ENCODE measurements at places on chromosomes 16 and 17.

DNA sequence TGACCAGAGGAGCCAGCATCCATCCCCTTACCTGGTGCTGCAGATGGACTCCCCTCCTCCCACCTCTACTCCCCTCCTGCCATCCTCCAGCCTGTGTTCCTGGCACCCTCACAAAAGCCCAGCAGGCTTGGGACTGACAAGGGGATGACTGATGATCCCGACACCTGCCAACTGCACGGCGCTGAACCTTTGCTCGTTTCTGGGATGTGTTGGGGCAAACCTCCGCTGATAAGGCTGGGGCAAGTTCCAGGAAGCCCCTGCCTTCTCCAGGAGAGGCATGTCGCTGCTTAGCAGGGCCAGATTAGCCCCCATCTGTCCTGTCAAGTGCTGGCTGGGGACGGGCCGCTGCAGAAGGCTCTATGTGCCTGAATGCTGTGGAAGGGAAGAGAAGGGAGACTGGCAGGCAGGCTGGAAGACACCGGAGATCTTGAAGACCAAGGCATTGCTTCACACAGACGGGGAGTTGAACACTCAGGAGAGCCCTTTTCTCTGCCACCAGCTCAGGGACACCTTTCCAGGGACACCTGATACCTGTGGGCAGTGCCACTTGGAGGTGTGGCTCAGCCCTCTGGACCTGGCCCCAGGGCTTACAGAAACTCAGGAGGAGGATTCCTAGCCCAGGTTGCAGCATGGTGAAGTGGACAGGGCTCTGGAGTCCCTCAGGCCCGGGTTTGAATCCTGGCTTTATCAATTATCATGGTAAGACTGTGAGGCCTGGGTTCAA, 973 bp upstream of the KRT15 start:
- no peaks in the 10 kb centered on the region for H3K27me3 ChIP-seq
- H3K4me1 ChIP-seq: no peaks in the 10 kb centered on the region
- H3K27ac ChIP-seq: no peak overlapping the region

DNA sequence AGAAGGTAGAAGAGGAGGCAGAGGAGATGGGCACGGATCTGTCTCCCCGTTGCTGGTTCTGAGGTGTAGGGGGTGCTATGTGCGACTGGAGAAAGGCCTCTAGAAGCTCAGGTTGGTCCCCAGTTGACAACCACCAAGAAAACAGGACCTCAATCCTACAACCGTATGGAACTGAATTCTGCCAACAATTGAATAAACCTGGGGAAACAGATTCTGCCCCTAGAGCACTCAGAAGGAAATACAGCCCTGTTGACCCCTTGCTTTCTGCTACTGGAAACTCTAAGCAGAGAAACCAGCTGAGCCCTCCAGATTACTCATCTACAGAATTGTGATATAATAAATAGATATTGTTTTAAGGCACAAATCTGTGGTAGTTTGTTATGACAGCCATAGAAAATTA, 313.0 kb upstream of the GOT2 start:
- no peaks in the 10 kb centered on the region for H3K4me1 ChIP-seq
- H3K4me3 ChIP-seq: no peak overlapping the region
- DNase-seq: no peak
- H3K36me3 ChIP-seq: no peaks in the 10 kb centered on the region
- H3K27me3 ChIP-seq: no peaks in the 10 kb centered on the region

DNA sequence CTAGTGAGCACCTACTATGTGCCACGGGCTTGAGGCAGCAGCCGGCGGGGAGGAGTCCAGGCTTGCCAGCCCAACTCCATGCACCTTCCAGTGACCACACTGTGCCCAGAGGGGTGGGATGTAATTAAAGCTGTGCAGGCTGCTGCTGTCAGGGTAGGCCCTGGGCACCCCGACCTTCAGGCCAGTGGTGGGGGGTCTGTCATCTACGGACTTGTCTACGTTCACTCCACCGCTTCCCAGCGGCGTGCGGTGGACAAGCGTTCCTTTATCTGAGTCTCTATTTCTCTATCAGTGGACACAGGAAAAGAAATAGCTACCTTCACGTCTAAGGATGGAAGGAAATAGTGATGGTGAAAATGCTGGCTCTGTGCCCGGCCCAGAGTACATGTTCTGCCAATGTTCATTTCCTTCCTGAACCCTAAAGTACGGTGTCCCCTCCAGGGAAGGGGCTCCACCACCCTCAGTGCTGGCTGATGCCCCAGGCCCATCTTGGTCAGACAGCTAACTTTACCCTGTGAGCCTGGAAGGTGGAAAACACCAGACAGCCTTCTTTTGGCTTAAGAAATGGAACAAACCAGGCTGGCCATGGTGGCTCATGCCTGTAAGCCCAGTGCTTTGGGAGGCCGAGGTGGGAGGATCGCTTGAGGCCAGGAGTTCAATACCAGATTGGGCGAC, 135.2 kb downstream of the SDK2 start:
- no peak overlapping the region for H3K4me3 ChIP-seq
- H3K36me3 ChIP-seq: no peaks in the 10 kb centered on the region
- H3K4me1 ChIP-seq: no peaks in the 10 kb centered on the region
- no peak for DNase-seq
- no peaks in the 10 kb centered on the region for H3K27me3 ChIP-seq

GRCh38 chr17:69578385-69578936, 164.0 kb downstream of the MAP2K6 start:
- no peaks in the 10 kb centered on the region for H3K27me3 ChIP-seq
- H3K4me3 ChIP-seq: no peak overlapping the region
- H3K27ac ChIP-seq: no peak overlapping the region
- H3K36me3 ChIP-seq: no peaks in the 10 kb centered on the region
- peaks cover 5% of the 10 kb centered on the region for H3K4me1 ChIP-seq
- no peak for DNase-seq

GRCh38 chr17:42531455-42532354, 4.3 kb upstream of the NAGLU start:
- H3K27me3 ChIP-seq: no peaks in the 10 kb centered on the region
- no peak for DNase-seq
- peak overlapping the region; percentile 84 for H3K27ac ChIP-seq
- H3K4me1 ChIP-seq: peaks cover 1% of the 10 kb centered on the region
- H3K4me3 ChIP-seq: peak overlapping the region; percentile 33
- H3K36me3 ChIP-seq: no peaks in the 10 kb centered on the region

DNA sequence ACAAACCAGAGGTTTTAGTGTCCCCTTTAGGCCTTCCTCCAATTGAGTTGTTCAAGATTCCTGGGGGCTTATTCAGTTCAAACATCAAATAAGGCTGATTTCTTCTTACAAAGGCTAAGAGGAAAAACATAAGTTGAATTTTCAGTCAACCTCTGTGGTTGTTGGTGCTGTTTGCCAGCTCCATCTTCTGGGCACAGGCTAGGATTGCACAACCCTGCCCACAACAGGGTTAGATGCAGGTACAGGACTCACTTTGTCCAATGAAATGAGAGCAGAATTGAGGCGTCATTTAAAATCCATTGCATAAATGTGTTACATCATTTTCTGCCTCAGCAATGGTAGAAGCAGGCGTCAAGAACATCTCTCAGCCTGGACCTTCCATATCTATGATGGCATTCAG, 173.3 kb downstream of the PMP22 start:
- no peaks in the 10 kb centered on the region for H3K4me1 ChIP-seq
- no peak overlapping the region for H3K27ac ChIP-seq
- H3K27me3 ChIP-seq: no peaks in the 10 kb centered on the region
- DNase-seq: no peak
- H3K4me3 ChIP-seq: no peak overlapping the region

Measured in tibial nerve (tissue), 4 donors.